AG04449 (cell line): ENCODE measurements at places on chromosomes 7 and 10.

- no peak for DNase-seq
Measured at GRCh38 chr7:106611911-106612310, 49.0 kb downstream of the CCDC71L start.

GRCh38 chr7:69504733-69505420 is 93.4 kb upstream of the AUTS2 start:
- no peak for DNase-seq

GRCh38 chr10:102996876-102997275 is 78.8 kb downstream of the CNNM2 start:
- no peak for DNase-seq

- DNase-seq, result no peak
Measured at GRCh38 chr7:142308326-142308725, 50.5 kb upstream of the PRSS58 start.

- DNase-seq, result no peak
Measured at GRCh38 chr10:50419756-50420155, 168.4 kb upstream of the ASAH2 start.

DNA sequence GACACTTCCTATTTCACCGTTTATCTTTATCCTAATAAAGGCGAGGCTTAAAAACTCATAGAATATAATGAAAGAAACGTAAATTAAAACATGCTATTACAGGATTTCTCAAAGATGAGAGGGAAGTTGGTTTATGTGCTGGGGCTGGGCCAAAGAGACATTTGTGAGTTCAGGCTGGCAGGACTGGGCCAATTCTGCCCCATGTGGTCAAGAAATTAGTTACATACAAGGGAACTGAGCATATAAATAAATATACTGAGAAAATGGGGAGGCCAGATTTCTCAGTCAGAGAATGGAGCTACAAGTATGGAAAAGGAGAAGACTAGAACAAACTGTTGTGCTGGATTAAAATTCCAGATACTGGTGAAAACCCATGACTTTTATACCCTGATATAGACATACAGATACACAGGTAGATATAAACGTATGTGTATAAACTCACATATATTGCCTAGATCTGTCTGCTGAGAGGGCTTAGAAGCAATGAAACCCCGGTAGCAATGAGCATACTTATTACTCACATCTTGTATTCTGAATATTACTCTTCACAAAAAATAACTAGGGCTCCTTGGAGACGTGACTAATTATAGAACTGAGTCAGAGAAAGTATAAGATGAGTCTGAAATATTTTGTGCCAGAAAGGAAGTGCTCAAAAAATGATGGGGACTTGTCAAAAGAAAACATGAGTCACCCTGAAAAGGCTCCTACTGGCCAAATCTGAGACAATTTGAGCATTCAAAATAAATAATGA is 155.7 kb upstream of the FGFR2 start:
- DNase-seq, result peak; percentile 46

- DNase-seq, result no peak
Measured at GRCh38 chr10:64760371-64760770, 1239.2 kb downstream of the REEP3 start.

DNA sequence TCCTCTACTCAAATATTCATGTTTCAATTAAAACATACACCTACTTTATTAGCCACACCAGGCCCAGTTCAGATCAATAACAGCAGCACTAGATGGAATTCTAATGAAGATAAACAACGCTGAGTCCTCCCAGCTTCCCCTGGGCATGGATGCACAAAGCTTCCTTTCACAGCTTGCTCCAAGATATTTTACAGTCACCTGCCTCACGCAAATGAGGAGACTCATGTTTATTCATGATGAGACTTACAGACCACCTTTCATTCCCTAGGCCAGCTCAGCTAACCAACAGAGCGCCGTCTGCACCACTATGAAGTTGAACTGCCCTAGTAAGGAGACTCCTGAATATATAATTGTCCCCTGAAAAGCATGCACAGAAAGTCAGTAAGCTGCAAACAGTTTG is 283.0 kb upstream of the AOAH start:
- no peak for DNase-seq

GRCh38 chr7:101154693-101155102 is 422 bp downstream of the AP1S1 start:
- no peak for DNase-seq

GRCh38 chr7:143381427-143382125 is 431 bp downstream of the ZYX start:
- DNase-seq, result no peak

DNA sequence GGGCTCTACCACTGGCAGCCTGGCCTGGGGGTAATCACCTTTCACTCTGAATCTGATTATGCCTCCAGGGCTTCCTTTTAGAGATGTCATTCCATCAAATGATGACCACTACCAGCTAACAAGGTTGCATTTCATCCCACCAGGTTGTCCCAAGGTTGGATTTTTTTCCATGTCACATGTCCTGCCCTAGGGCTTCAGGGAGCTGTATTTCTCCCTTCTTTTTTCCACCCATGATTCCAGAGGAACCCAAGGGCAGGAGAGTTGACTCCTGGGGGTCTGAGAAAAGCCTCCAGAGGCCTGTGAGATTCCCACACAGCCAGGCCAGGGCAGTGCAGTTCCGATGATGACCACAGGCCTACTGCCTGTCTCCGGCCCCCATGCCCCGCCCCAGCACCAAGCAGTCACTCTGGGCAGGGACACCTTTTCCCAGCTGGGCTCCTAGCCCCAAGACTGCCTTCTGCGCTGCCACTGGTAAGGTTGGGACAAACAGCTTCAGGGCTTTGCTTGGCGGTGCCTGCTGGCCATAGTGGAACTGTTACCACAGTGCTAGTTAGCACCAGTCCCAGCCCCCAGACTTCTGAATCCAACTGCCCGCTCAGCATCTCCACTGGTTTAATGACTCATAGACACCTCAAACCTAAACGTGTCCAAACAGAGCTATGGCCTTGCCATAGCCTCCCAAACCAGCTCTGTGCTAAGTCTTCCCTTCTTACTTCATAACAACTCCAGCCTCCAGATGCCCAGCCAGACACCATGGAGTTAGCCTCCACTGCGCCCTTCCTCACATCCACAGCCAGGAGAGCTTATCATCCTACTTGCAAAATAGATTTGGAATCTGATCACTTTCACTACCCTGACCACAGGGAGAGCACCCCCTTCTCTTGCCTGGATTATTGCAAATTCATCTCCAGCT is 133.7 kb downstream of the ARHGAP22 start:
- DNase-seq, result no peak

- no peak for DNase-seq
Measured at GRCh38 chr7:130141161-130141883, 63.9 kb downstream of the TMEM209 start.

- DNase-seq, result no peak
Measured at GRCh38 chr7:6165075-6165474, 107.3 kb downstream of the CYTH3 start.

DNA sequence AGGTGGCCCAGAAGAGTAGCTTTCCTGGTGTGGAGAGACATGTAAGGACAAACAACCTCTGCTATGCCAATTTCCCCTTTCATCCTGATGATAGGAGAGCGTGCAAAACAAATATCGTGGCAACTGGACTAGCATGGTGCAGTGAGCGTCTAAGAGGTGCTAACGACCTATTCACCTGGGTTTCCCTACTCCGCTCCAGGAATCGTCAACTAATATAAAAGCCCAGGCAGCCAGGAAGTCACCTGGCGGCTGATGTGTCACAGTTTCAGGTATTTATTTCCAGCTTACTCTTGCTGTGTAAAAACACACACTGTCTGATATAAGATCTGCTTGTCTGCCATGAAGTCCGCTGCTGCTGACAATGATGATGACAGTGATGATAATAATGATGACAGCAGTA is 56.5 kb upstream of the EFCAB10 start:
- no peak for DNase-seq

- DNase-seq, result no peak
Measured at GRCh38 chr10:130757821-130758489, 553.6 kb downstream of the TCERG1L start.

GRCh38 chr7:2649139-2649838 is 17.5 kb downstream of the TTYH3 start:
- no peak for DNase-seq

- no peak for DNase-seq
Measured at GRCh38 chr10:8416192-8416701, 361.8 kb downstream of the GATA3 start.

DNA sequence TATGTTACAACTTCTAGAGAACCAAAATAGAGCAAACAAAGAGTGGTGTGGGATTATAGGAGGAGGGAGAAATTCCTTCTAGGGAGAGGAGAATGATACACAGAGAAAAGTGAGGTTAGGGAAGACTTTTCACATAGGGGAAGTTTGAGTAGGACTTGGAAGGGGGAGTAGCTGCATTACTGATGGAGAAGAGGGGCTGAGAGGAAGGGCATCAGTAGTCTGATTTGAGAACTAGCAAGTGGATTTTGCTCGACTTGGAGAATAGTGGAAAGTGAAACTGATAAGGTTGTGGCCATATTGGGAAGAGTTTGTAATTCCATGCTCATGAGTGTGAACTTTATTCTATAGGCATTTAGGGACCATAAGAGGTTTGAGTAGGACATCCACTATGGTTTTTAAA is 6.1 kb downstream of the NRF1 start:
- no peak for DNase-seq

- DNase-seq, result no peak
Measured at GRCh38 chr10:15478429-15478828, 107.3 kb upstream of the FAM171A1 start.

- no peak for DNase-seq
Measured at GRCh38 chr7:127379642-127380041, 12.9 kb downstream of the ZNF800 start.

GRCh38 chr10:131620314-131620713 is 280.5 kb upstream of the PPP2R2D start:
- DNase-seq, result no peak

- no peak for DNase-seq
Measured at GRCh38 chr10:31963589-31963980, 35.0 kb upstream of the ARHGAP12 start.

DNA sequence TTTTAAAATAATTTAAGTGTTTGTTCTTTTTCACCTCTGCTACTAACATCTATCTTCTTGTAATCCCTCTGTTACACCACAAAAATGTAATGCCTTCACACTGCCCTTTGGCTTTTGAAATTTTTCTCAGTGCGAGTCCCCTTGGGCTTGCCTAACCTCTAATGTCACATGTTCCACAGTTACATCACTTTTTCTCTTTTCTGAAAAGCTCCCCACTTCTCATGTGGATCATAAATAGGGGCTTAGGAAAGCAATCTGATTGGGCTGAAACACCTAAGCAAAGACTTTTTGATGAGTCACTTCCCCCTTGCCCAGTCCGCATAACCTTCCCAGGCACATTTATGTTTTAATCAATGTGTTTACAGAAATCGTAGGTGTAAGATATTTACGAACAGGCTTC is 288.2 kb downstream of the IPMK start:
- no peak for DNase-seq
